ENCODE measurements at places on chromosomes 7 and 10.

GRCh38 chr10:48554246-48554645 is 50.6 kb downstream of the ARHGAP22 start:
- DNase-seq, result no peak

DNA sequence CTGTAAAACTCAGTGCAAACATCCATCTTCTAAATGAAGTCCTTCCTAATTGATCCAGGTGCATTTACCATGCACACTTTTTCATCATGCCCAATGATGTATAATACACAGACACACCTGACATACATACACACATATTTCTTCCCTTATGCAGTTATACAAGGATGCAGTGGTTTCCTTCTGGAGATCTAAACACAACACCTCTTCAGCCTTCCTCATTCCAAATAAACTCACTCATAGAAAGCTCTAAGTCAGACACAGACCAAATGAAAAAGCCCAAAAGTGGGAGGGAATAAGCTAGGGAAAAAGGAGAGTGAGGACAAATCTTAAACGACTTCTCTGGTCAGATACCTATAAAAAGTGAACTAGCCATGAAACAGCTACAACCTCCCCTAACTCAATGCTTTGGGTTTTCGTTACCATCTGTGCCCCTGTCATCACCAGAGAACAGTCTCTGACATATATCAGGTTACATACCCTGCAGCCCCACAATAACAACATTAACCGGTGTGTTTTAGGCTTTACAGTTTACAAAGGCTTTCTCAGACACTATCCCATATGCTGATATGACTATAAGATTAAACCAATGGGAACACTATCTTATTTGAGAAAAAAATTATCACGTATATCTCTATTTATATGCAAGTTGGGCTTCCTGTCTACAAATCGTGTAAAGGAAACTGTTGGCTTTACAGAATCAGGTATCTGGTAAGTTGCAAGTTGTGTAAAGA is 675.2 kb downstream of the PHTF2 start:
- DNase-seq, result no peak

DNA sequence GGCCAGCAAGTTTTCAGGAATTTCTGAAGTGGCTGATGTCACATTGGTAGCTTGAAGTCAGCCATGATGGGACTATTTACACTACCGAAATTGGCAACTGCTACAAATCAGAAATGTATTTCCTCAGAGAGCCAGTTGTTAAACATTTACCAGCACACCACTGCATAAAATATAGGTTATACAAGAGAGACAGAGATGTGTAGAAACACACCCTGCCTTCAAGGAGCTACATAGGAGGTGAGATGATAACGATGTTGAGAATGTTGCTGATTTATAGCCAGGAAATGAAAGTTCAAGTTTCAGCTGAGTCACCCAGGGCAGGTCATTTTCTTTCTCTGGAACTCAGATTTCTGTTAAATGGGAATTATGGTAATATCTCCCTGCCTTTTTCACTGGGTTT is 46.0 kb upstream of the TCF7L2 start:
- no peak for DNase-seq

DNA sequence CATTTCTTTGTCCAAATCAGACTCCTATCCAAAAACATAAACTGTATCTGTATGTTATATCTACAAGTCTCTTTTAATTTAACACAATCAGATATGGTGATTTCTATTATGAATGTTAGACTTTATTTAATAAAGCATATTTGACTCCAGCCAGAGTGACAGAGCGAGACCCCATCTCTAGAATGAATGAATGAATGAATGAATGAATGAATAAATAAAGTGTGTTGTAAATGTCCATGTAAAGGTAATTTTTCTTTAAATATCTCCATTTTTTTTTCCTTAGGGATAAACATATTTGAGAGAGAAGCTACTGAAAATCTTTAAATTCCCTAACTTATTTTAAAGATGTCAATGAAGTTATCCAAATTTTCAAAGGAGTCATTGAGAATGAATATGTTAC is 18.1 kb upstream of the ALDH18A1 start:
- no peak for DNase-seq

DNA sequence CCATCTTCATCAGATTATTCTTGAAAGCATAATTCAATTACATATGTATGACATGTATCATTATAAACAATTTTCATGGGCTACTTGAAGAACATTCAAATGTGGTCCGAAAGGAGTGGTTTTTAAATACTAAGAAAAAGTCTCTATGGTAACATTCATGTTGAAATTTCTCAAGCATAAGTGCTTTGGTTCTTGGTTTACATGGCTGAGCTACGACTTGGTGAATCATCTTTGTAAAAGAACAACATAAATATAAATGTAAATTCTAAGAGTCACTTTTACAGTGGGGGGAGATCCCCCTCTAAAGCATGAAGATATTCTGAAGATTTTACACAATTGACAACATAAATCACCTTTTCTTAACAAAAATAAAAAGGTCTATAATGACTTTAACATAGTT is 118.6 kb downstream of the MAGI2 start:
- no peak for DNase-seq

- no peak for DNase-seq
Measured at GRCh38 chr7:24911213-24911603, 68.8 kb downstream of the OSBPL3 start.

DNA sequence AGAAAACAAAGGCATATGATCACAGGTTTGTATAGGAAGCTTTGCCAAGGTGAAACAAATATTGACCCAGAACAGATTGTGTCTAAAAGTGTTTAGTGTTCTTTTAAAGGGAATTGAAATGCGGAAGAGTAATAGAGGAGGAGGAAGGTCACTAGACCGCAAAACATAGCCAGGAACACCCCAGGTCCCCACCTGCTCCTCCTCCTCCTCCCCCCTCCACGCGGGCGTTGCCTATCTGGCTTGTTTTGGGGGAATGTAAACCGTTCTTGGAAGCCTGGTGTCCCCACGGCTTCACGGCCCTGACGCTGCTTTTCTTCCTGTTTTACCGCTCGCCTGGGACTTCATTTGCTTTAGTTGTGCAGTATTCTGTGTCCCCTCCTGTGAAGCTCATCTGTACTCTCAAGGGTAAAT is 81.0 kb upstream of the PFKP start:
- DNase-seq, result no peak

DNA sequence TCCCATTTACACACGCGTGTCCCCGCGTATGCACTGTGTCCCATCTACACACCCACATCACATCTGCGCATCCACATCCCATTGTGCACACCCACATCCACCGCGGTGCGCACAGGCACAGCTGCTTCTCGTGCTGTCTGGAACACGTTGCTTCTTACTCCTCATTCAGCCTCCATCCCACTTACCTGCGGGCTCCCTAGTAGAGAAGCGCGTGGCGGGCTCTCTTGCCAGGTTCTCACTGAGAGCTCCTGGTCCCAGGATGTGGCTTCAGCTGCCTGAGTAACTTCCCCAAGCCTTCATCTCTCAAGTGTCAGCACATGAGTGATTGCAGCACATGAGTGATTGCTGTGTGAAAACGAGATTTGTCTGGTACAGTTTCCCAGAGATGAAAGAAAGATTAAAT is 117.8 kb downstream of the TRRAP start:
- no peak for DNase-seq

GRCh38 chr7:159078193-159078910 is 66.3 kb downstream of the VIPR2 start:
- DNase-seq, result no peak

- DNase-seq, result no peak
Measured at GRCh38 chr7:47400741-47401206, 181.1 kb downstream of the TNS3 start.

GRCh38 chr7:50795253-50795652 is 12.6 kb upstream of the GRB10 start:
- DNase-seq, result no peak

- DNase-seq, result no peak
Measured at GRCh38 chr7:46191776-46192175, 270.7 kb upstream of the IGFBP3 start.

- no peak for DNase-seq
Measured at GRCh38 chr10:74034301-74034700, 36.4 kb downstream of the VCL start.

- DNase-seq, result no peak
Measured at GRCh38 chr10:29026802-29027580, 261.9 kb upstream of the LYZL1 start.

DNA sequence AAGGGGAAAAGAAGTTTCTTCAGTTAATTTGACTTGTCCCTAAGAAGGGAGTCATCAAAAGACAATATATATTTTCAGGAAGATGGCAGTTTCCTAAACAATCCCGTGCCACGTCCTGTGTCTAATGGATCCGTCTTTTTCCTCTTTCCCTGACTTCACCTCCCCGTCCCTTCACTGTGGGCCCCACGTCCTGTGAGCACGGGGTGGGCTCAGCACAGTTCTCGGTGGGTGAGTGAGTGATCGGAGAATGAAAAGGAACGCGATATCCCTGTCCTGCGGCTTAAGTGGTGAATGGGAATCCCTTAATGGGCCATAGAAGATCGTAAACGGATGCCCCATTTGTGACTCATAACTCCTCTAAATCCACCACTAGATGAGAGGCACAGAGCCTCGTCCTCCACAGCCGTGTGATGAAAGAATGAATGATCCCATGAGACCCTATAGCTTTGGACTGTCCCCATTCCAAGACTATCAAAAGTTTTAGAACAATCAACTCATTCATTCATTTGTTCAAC is 63.5 kb upstream of the PITRM1 start:
- no peak for DNase-seq

DNA sequence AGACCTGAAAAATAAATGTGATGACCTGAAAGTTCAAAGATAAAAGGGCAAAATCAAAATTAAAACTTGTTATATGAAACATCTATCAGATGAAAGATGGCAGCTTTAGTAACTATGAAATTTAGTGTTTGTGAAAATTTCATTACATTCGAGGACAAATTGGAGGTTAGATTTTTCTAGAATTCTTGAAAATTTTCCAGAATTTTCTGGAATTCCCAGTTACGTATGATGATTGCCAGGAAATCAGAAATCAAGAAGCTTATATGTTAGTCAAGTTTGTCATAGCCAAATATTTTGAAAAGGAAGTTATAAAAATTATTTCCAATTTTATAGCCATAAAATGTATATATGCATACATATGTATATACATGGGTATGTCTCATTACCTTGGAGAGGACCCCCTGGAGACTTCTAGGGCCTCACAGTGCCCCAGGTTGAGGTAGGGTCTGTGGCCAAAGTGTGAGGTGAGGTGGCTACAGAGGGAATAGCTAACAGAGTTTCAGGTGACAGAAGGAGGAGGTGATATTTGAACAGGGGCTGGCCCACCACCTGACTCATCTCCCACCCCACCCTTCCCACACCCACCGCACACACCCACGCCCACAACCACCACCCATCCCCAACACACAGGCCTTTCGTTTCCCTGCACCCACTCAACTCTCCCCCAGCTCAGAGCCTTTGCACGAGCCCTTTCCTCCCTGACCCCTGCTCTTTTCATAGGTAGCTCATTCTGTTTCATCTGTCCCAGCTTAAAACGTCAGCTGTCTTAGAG is 21.5 kb downstream of the C10orf105 start:
- DNase-seq, result no peak

DNA sequence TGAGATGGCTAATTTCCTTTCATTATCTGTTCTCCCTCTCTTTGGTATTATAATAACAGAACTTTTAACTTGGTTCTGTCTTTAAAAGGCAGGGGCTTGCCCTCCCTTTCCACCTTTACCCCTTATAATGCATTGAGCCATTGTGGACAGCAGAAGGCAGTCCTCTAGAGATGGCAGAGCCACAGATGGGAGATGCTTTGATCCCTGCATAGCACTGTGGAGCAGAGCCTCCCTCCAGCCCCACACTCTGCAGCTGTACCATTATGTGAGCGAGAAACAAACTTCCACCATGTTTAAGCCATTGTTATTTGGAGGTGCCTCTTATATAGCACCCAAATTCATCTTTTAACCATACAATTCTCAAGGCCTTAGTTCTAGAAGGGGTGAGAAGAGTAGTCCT is 78.4 kb downstream of the SEC23IP start:
- DNase-seq, result no peak

DNA sequence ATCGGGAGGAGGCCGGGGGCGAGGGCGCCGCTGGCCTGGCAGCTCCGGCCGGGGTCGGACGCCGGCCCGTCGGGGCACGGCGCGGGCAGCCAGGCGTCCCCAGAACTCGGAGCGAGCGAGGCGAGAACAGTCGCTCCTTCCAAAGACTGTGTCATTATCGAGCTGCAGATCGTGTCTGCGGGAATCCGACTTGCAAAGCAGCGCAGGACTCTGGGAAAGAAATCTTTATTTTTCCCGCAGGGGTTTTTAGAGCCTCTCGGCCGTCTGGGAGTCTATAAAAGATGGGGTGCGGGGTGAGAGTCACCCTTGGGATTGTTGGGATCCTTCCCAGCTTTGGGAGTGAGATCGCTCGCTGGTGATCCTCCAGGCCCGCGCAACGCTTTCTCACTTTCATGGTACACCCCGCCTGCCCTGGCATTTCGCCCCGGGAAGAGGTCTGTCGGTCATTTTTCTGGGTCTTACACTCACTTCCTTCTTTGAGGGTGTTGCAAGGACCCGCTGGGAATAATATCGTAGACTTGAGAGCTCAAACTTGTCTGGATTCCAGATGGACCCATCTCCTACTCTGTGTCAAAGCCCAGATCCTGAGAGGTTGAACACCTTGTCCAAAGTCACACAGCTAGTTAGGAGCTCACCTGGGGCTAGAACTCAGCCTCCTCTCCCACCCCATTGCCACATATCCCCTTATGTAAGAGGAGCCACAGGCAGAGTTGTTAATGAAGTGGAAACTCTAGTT is 1.0 kb downstream of the UBTD1 start:
- DNase-seq, result peak; percentile 82

- DNase-seq, result no peak
Measured at GRCh38 chr10:118800920-118801319, 46.1 kb upstream of the CACUL1 start.

GRCh38 chr10:16893664-16894063 is 76.4 kb upstream of the RSU1 start:
- no peak for DNase-seq

GRCh38 chr7:153061910-153062528 is 302.5 kb downstream of the ACTR3B start:
- no peak for DNase-seq

DNA sequence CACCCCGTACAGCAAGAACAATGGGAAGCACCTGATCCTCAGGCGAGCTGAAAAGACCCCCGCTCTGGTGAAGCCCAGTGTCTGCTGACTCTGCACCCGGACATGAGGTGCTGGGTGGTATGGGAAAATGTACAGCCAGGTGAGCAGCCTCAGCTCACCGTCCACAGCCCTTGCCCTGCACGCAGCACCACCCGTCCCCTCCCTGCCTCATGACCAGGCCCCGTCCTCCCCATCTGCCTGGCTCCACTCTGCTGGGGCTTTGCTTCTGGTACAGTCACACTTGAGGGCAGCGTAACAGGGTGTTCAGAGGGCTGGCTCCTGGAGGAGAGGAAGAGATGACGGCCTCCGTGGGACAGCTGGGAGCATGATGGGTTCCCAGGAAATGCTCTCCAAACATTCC is 49.1 kb downstream of the NCAPG2 start:
- no peak for DNase-seq

DNA sequence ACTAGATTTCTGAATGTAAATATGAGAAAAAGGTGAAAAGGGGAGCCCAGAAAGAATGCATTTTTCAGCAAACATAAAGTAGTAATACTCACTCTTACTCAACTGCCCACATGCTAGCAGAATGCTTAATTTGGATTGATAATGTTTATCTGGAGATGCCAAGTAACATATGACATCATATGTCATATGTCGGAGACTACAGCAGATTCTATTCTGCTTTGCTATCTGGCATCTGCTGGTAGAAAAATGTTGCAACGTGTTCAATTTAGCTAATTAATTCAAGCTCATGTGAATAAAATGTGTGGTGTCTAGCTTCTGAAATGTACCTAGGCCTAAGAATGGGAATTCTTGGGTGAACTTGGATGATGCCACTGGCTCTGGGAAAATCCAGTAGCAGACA is 4.5 kb downstream of the BBIP1 start:
- no peak for DNase-seq

GRCh38 chr7:91880016-91880412 is 488 bp downstream of the MTERF1 start:
- DNase-seq, result no peak
